Activated T-helper 1 cell treated with anti-CD3 and anti-CD28 coated beads, Interleukin-12 subunit alpha, Interleukin-12 subunit beta, Interleukin-2, Interleukin-4 antibody, amounts not matched to agents 30 ng/mL and 10 ng/mL and 1 ng/mL, durations not matched to agents 14 hours and 24 hours and 36 hours (primary cell): ENCODE measurements at places on chromosomes 2 and 18. TPM values are rescaled to one million over a fixed set of nuclear protein-coding genes. Genes with fewer than 3 reads are reported as not detected.

The UGT1A5 gene
- not detected in 2 replicates for total RNA-seq

The SERPINB5 gene
- total RNA-seq: not detected in 2 replicates

The BOLL gene
- 0.51 TPM in 1 of 2 replicates, not detected in the other for total RNA-seq

The NCKAP1 gene
- 14.4 and 16.4 TPM in 2 replicates for total RNA-seq

The SMPD4 gene
- 92.3 and 99.0 TPM in 2 replicates for total RNA-seq

The OSBPL1A gene
- 2.2 and 2.5 TPM in 2 replicates for total RNA-seq

The PRSS56 gene
- total RNA-seq: not detected in 2 replicates

The SMYD1 gene
- total RNA-seq: not detected in 2 replicates

The CNRIP1 gene
- total RNA-seq: not detected in 2 replicates

The XDH gene
- not detected in 2 replicates for total RNA-seq

DNA sequence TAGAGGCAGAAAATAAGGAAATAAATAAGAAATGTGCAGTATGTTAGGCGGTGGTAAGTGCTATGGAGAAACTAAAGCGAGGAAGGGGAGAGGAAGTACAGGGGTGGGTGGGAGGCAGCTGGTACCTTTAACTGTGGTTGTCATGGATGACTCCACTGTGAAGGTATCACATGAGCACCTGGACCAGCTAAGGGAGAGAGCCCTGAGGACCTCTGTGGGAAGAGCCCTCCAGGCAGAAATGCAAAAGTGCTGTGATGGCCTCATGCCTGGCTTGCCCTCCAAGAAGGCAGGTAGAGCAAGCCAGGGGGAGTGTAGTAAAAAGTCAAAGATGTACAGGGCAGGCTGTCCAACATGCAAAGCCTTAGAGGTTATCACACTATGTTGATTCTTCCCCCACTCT, 17.9 kb downstream of the LYPD6 start:
- no peak for DNase-seq

DNA sequence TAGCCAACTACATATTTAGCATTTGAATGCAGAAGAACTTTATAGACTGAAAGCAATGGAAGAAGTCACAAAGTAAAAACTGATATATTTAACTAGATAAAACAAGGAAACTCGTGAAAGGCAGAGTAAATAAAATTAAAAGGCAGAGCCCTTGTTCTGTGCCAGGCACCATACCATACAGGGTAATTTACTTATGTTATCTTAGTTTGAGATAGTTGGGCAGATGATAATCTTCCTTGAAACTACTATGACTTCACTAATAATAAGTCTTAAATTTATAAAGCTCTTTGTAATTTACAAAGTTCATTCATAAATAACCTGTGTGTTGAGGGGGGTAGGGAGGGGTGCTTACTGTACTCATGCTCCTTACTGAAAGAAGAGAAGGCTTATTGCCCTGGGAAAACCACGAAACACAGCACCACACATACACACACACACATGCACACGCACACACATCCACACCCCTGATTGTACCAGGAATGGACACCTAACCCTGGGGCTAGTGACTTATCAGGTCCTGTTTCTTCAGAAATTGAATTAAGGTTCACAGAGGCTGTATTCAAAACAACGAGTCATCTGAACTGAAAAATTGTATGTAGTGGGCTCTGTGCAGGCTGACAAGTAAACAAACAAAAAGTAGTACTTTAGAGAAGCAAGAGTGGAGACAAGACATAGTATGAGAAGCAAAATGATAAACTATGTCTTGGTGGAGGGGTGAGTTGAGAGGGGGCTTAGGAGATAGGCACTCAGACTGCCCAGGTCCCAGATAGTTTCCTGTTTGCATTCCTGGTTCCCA, 38.1 kb downstream of the AGFG1 start:
- DNase-seq: no peak

GRCh38 chr2:119682578-119682977, 3.6 kb downstream of the TMEM177 start:
- DNase-seq: no peak

DNA sequence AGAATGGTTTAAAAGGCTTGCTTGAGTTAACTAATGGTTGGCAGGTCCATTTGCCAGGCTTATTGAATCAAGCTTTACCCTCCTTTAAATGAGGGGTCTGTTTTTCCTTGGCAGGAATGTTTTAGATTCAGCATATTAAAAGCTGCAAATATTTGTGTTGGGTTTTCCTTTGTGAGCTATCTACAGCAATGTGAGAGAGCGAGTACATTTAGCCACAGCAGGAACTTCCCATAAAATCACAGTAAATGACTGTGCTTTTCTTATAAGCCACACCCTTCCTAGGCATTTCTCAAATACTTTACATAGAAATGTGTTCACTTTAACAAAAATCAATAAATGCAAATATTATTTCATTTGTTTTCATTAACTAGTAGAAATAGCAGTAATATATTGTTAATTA, 23.9 kb downstream of the CALCRL start:
- DNase-seq: no peak

DNA sequence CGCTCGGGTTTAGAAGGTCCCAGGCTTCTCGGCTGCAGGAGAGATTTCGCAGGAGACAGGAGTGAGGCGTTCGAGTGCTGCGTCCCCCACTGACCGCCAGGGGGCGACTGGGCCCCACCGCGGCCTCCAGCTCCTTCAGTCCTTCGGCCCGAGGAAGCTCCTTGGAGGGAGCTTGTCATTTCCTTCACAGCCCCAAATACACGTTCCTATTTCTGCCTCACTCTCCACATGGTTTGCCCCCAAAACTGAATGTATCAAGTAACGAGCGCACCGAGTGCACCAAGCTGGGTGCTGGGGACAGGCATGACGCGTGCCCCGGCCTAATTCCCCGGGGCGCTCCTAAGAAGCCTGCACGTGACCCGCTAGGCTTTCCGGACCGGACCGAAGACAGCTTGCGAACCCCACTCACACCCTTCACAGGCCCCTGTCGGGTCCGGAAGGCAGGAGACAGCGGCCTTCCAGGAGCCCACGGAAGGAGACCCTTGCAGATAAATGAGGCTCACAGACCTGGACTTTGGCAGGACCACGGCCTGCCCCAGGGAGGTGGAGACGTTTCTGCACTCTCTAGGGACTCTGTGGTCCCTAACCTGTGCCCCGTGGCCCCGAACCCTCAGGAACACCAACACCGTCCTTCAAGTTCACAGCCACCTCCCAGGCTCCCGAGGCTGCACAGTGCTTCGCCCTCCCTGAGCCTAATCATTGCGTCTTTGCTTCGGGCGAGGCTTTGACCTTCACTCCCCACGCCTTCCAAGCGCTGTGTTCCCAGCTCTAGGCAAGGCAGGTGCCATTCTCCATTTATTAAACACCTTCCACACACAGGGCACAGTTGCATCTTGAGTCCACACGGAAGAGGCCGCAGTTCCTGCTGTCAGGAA, 13.0 kb upstream of the FAHD2A start:
- peak; percentile 37 for DNase-seq

DNA sequence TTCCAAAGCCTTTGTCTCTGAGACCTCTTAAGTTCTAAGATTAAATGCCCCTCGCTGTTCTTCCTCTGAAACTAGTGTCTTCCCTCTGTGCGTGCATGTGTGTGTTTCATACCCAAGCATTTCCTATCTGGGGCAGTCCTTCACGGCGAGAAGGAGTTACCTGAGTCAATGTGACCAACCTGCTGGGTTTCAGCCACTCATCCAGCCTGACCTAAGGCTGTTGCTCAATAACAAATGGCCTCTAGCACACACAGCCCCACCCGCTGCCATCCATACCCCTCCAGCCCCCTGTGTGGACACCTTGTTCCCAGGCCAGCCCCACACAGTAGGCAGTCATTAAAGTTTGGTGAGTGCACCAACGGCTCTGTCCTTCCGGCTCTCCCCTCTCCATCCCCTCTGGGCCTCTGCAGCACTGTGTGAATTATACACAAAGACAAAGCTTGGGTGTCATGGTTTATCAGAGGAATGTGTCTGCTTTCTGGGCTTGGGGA, 53.8 kb upstream of the FOSL2 start:
- DNase-seq: no peak

DNA sequence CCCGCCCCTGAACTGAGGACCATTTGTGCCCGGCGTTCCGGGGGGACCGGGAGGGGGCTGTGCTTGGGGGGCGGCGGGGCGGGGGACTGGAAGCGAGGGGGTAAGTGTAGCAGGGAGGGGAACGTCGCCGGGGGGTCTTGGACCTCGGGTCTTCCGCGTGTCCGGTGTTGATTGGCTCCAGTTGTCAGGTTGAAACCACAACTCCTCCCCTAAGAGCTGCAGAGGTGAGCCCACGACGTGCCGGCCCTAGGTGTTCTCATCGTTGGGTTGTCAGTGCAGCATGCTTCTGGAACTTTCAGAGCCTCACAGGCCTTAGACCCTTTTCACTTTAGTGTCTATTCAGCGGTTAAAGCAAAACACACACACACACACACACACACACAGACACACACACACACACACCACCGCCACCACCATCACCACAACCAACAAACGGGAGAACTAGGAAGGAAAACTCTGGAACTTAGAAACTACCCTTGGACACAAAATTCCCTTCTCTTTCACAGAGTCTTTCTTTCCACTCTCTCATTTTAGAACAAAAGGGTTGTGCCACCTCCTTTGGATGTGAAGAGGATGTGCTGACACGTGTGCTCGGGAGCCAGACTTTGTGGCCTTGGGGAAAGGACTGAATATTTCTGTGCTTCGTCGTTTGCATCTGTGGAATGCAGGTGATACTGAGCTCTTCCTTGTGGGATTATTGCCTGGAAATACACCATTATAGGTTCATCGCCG, 6.7 kb upstream of the DLX2 start:
- DNase-seq: no peak

GRCh38 chr2:219358170-219359075, 25.9 kb upstream of the RESP18 start:
- no peak for DNase-seq

DNA sequence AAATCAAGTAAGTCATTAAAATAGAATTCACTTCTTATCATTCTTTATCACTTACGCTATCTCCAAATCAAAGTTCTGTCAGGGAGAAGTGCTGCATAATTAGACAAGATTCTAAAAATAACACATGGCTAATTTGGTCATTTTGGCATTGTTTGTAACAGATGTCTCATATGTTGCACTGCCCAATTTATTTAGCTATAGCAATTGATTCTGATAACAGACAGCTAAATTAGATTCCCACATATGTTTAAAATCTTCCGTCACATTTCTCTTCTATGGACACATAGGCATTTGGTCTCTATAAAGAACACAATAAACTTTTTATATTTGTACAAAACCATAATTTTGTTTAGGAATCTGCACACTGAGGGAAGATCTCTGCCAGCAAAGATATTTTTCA, 644.5 kb upstream of the VRK2 start:
- DNase-seq: no peak

- DNase-seq: no peak
Observed at GRCh38 chr2:163312713-163313112, 423.1 kb downstream of the FIGN start.

GRCh38 chr2:1203772-1204171, 209.5 kb upstream of the TPO start:
- DNase-seq: no peak

DNA sequence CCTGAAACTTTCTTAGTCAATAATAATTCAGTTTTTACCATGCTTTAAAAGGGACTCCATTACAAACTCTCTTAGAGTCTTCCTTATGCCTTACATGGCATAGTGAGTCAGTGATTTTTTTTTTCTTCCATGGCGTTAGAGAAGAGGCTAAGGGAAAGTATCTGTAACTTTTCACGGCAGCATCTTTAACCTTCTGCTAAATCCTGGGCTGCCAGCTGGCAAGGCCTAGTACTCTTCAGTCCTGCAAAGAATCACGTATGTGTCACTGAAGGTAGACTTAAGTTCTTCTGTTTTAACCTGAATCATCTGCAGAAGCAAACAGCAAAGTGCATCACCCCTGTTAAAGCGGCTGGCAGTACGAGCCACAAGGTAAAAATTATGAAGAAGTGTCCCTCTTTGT, 286.3 kb upstream of the FN1 start:
- DNase-seq: no peak

GRCh38 chr2:226669905-226670304, 129.7 kb downstream of the IRS1 start:
- DNase-seq: no peak

DNA sequence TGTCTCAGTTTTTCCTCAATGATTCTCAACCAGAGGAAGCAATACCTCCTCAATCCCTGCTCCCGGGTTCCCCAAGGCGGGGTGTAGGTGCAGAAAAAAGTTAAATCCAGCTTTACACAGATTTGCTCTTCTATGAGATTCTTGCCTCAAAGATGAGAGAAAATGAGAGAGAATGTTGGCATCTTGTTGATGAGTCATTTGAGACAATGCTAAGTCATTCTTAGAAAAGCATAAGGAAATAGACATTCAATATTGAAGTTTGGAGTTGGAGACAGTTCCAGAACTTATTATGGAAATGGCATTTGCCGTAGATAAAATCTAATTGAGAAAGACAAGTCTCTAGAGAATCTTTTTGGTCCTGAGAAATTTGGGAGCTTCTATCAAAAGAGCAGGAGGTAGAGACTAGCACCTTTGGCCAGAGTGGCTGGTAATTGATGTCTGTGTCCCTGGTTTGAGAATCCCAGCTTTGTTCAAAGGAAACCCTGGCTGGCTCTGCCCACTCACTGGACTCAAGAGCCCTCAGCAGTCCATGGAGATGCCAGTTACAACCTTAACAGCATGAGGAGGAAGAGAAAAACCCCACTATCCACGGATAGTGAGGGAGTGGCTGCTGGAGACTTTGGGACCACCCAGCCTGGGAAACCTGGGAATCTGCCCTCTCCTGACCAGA, 181.2 kb downstream of the FAM124B start:
- DNase-seq: no peak

DNA sequence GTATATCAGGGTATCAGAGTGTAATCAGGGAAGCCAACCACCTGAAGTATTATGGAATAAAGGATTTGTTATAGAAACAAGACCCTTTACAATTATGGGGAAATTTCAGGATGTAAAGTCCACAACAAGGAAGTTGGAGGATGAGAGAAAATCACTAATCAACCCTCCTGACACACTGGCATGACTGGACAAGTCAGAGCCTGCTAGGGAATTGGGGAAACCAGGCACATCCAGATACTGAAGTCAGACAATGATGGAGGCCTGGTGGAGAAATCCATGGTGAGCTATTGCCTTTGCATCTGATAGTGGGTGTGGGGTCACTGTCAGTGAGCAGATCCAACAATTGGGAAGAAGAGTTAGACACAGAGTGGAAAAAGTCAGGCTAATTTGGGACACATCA, 158.8 kb upstream of the FBXO11 start:
- no peak for DNase-seq

DNA sequence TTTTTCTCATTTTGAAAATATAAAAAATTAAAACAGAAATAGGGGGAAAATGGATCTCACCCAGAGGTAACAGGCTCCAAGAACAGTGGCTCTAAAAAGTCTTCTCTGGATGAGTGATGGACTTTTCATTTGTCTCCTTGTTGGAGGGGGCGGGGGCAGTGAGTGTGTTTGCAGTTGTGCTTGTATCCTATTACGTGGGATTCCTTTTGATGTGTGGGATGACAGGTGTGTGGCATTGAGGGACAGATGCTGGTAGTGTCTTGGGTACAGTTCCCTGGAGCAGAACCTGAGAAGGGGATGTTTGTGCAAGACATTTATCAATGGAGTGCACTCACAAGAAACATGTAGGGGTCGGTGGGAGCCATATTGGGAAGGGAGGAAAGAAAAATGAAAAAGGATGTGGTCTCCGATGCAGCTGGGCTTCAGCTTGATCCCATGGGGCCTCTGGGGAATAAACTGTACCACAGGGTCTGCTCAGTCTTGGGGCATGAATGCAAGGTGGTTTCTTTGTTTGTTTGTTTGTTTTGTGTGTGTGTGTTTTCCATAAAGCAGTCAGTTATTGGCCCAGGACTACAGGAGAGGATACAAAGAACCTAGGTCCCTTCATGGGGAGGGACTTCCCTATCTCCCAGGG, 120.0 kb upstream of the SLC35G4 start:
- no peak for DNase-seq
